ENCODE measurements at places on chromosomes 12 and 14.
A peak's percentile ranks its signal among the peaks of the same experiment; 100 is the strongest.

GRCh38 chr12:22850185-22850584 is 225.2 kb downstream of the ETNK1 start:
- no peak for DNase-seq

GRCh38 chr12:17680220-17680619 is 409.8 kb downstream of the RERGL start:
- no peak for DNase-seq

GRCh38 chr14:24368212-24368561 is 203 bp downstream of the NFATC4 start:
- no peak for DNase-seq

DNA sequence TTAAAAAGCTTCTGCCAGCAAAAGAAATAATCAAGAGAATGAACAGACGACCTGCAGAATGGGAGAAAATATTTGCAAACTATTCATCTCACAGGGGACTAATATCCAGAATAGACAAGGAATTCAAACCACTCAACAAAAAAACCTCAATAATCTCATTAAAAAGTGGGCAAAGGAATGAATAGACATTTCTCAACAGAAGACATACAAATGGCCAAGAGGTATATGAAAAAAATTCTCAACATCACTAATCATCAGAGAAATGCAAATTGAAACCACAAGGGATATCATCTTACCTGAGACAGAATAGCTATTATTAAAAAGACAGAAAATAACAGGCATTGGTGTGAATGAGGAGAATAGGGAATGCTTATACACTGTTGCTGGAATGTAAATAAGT is 270.0 kb downstream of the DACT1 start:
- no peak for DNase-seq

- no peak for DNase-seq
Observed at GRCh38 chr12:103729499-103729898, 111.5 kb downstream of the NT5DC3 start.

- no peak for DNase-seq
Observed at GRCh38 chr14:98183556-98183955, 1088.4 kb downstream of the BCL11B start.

- DNase-seq = no peak
Observed at GRCh38 chr12:85657836-85658630, 178.2 kb downstream of the RASSF9 start.

DNA sequence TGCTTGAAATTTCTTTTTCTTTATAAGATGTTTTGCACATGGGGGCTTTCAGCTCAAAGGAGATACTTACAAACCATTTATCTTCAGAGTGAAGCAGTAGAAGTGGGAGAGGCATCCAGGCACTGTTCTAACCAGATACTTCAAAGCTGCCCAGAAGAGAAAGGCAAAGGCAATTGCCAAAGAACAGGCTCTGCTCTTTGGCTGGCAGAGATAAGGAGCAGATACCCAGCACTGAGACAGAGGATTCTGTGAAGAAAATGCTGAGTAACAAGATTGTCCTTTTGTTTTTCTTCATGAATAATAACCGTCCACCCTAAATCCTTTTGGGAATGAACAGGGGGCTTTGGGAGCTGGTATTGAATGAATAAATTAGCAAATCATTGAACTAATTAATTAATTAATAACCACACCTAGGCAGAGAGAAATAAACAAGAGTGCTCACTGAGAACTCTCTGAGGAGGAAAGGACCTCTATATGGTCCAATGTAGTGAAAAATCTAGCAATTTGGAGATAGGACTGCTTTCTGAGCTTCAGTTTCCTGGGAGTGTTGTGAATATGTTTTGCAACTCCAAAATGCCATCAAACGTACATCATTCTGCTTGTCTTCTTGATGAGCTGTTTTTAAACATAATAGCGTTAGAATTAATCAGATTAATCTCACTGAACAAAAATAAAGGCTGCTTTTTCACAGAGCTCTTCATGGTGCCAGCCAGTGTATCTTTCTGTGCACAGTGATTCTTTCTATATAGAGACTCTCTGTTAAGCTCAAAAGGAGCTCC is 192.8 kb upstream of the AMIGO2 start:
- no peak for DNase-seq

DNA sequence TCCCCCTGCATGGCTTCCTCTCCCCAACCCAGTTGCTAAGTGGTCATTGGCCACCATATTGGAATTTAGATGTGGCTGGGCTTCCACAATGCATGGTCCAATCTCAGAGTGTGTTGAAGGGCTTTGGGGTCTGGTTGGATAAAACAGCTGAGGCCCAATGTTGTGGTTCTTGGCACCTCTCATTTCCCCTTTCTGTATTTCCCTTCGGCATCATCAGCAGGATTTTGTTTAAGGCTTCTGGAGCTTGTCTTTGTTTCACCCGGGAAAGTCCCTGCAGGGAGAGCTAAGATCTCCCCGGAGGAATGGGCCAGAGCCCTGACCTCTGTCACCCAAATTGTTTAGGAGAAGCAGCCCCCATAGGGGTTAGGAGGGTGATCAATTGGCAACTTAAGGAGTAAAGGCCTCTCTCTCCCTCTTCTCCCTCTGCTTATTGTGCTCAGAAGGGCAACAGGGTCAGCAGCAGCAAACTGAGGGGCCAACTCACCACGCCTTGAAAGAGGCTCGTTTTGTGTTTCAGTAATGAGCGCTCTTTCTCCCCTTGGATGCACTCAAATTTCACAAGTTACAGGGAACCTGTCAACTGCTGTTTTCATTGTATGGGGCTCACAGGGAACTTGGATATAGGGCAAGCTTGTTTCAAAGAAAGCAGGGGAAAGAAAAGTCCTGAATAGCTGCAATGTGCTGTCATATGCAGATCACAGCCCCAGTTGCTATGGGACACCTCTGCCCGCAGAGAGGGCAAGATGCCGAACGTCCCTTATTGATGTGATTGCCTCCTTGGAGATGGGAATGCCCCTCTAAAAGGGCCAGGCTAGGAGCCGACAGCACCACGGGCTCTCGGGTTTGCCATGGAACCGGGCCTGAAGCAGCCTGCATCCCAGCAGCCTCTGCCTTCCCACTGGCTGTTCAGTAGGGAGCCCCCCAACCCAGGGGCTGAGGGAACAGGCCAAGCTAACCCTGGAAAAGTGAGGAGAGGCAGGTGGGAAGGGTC is 223.7 kb downstream of the ZFP36L1 start:
- DNase-seq = no peak

- DNase-seq = no peak
Observed at GRCh38 chr12:93059925-93060665, 131.0 kb upstream of the EEA1 start.

DNA sequence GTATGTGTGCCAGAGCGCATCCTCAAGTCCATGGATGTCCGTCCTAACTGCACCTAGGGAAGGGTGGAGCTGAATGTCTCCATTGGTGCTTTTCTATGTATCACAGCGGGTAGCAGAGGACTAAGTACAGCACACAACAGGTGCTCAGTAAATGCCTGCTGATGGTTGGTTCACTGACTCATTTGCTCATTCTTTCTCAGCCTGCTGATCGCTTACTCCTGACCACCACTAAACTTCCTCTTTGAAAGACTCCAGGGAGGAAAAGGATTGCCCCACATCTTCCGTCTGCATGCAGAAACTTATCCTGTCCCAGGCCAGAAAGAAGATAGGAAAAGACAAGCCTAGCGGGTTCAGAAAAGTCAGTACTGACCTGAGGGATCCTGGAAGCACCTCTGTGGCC is 66.3 kb downstream of the B4GALNT3 start:
- no peak for DNase-seq

GRCh38 chr12:128318341-128318740 is 51.4 kb downstream of the TMEM132C start:
- no peak for DNase-seq

DNA sequence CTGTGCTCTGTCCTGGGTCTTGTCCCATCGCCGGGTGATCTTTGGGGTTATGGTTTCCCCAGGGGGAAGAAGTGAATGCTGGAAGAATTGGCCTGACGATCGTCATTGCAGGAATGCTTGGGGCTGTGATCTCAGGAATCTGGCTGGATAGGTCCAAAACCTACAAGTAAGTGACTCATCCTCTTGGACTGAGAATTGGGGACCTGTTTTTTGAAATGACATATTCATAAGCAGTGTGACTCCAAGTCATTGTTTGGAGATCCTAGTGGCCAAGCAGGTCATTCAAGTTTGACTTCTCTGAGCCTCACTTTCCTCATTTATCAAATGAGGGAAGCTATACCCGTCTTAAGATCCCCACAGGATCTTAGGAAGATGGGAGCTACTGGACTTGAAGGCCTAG is 25.8 kb downstream of the ERG28 start:
- no peak for DNase-seq

- no peak for DNase-seq
Observed at GRCh38 chr12:81835783-81836182, 76.6 kb upstream of the PPFIA2 start.

DNA sequence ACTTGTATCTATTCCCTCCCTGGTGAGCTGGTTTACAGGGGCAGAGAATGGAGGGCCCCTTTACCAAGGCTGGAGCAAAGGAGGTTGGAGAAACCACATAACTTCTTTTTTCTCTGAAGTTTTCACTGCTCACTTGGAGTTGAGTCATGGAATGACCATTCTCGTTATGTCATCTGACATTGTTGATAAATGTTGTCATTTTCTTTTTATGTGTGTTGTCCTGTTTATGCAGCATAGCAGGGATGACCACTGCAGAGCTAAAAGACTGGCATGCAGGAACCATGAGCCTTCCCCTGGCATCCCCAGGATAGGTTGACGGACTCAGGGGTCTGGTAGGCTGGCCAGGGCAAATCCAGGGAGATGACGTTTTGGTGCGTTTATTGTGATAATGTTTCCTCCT is 256.8 kb upstream of the DDHD1 start:
- DNase-seq = no peak

- DNase-seq = no peak
Observed at GRCh38 chr14:102736956-102737355, 40.3 kb upstream of the TRAF3 start.

- no peak for DNase-seq
Observed at GRCh38 chr12:114414866-114415524, 9.1 kb upstream of the TBX5 start.

- no peak for DNase-seq
Observed at GRCh38 chr14:96482986-96483385, 19.2 kb upstream of the PAPOLA start.

DNA sequence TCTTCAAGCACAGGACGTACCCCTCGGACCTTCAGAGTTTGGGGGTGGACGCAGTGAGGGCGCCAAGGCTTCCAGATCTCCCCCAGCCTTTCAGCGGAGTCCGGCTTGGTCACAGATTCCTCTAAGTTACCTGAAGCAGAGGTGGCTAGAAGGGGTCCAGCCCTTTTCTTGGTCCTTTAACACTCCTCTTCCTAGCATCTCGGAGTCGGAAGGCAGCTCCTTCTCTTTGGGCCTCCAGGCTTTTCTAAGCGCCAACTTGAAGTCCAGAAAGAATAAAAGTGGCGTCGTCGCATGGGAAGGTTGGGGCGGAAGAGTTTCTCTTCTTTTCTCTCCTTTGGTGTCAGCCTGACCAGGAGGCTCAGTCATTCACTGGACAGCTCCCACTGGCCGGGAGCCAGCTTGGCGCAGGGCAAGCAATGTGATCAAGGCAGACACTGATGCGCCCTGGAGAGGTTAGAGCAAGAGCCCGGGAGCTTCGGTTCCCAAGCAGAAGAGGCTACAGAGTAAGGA is 9.6 kb downstream of the OR6S1 start:
- no peak for DNase-seq

GRCh38 chr14:97179573-97179972 is 382.4 kb downstream of the VRK1 start:
- DNase-seq = no peak

DNA sequence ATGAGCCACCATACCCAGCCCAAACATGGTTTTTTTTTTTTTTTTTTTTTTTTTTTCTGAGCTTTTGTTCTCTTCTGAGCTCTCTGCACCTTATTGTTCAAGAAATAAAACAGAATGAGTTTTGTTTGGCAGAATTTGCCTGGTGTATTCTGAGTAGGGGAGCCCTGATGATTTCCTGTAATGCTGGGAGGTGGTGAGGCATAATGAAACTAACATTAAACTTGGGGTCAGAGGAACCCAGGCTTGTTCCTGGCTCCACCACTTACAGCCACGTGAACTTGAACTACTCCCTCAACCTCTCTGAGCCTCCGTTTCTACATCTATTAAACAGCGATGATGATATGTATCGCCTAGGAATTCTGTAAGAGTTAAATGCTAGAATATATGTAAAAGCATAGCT is 276.3 kb upstream of the CRY1 start:
- DNase-seq = peak; percentile 52

DNA sequence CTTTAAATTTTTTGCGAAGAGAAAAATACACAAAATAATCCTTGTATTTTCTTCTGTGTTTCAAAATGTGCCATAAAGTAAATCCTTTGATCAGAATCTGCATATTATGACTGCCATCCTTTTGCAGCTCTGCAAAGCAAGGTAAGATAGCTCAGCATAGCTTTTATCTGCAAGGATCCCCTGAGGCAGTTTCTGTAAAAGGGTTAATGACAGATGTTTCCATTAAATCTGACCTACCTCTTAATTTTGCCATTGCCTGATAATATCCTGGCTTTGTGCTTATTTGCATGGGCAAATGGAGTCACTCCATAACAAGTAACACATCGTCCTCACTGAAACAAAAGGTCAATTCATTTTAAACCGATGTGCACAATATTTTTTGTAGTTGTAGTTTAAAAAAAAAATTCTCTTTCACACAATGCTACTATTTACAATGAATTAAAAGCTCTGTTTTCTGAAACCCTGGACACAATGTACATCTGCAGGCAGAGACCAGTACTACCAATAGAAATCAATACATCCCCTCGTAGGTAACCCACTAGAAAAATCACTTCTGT is 108.5 kb upstream of the SOX5 start:
- DNase-seq = no peak

GRCh38 chr12:91327889-91328288 is 145.3 kb upstream of the DCN start:
- DNase-seq = no peak

- DNase-seq = no peak
Observed at GRCh38 chr12:47314996-47315395, 235.2 kb upstream of the AMIGO2 start.

DNA sequence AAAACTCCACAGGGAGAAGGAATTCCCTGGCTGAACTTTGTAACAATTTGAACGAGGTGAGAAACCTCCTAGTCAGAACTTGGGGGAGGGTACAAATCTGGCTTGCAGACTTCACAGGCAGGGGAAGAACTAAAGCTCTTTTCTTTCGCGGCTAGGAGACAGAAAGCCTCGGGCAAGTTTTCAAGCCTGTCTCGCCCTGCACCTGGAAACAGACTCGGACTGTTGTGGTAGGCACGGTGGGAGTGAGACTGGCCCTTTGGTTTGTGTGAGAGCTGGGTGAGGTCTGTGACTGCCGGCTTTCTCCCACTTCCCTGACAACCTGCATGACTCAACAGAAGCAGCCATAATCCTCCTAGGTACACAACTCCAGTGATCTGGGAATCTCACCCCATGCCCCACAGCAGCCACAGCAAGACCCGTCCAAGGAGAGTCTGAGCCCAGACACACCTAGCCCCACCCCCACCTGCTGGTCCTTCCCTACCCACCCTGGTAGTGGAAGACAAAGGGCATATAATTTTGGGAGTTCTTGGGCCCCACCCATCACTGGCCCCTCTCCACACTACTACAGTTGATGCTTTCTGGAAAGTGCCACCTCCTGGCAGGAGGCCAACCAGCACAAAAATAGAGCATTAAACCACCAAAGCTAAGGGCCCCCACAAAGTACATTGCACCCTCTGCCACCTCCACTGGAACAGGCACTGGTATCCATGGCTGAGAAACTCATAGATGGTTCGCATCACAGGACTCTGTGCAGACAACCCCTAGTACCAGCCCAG is 102.7 kb upstream of the ST8SIA1 start:
- DNase-seq = no peak

All from CD4-positive, alpha-beta T cell treated with Interleukin-1 beta for 1 hour (primary cell).